SK-MEL-5 (cell line): ENCODE measurements at places on chromosomes 7 and 10. TPM values are rescaled to one million over a fixed set of nuclear protein-coding genes. Genes with fewer than 3 reads are reported as not detected.
A peak's percentile ranks its signal among the peaks of the same experiment; 100 is the strongest.

- DNase-seq: no peak
Measured at GRCh38 chr10:62742536-62743061, 61.9 kb upstream of the ADO start.

- no peak for DNase-seq
Measured at GRCh38 chr10:33664070-33664469, 329.6 kb upstream of the NRP1 start.

GRCh38 chr10:32054094-32054493 is 2.1 kb downstream of the KIF5B start:
- peak; percentile 58 for DNase-seq

- no peak for DNase-seq
Measured at GRCh38 chr10:74743401-74743800, 83.0 kb upstream of the KAT6B start.

GRCh38 chr7:49812534-49812933 is 39.1 kb downstream of the VWC2 start:
- DNase-seq: no peak

The TAS2R5 gene
- total RNA-seq: 0.26 and 0.51 TPM in 2 replicates

- no peak for DNase-seq
Measured at GRCh38 chr7:94332571-94332970, 62.1 kb upstream of the COL1A2 start.

The SAMD9L gene
- total RNA-seq: 2.4 and 3.3 TPM in 2 replicates

DNA sequence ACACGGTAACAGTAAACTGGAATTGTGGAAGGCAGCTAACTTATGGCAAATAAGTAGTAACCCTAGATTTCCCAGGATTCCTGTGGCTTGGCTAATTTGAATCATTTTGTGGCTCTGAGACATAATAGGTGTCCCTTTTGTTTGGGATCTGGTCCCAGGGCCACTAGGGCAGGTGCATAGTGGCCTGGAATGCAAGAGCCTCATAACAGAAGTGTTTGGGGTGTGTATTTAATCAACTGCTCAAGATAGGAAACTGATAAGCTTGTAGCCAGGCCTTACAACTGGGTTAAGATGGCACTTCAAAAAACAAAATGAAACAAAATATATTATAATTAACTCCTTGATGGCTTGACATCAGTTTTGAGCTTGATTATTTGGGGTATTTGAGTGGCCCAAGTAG is 541.8 kb downstream of the ETV1 start:
- no peak for DNase-seq

The AOAH gene
- total RNA-seq: 0.05 TPM in 1 of 2 replicates, not detected in the other

The FAM149B1 gene
- total RNA-seq: 13.4 and 16.7 TPM in 2 replicates

GRCh38 chr7:77571801-77572200 is 34.7 kb downstream of the PTPN12 start:
- no peak for DNase-seq

The LIPJ gene
- not detected in 2 replicates for total RNA-seq

The MYH16 gene
- total RNA-seq: not detected in 2 replicates

- no peak for DNase-seq
Measured at GRCh38 chr10:112261281-112261822, 21.8 kb upstream of the TECTB start.

DNA sequence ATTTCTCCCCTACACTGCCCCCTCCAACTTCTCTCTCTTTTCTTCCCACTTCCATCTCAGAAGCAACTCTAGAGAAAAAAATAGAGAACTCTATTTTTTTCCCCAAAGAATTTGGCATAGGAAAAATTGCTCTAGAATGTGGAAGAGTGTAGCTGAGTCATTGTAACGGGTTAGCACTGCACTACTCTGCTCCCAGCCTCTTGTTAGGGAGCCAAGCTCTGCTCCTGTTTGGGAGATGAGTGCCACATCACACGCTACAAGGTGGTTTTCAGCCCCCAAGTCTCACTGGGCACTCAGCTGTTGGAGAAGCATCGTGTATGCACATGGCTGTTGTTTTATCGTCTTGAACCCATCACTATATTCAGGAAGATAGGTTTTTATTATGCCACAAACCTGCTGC is 136.4 kb downstream of the BMPER start:
- DNase-seq: no peak

GRCh38 chr7:111045449-111045848 is 45.5 kb upstream of the LRRN3 start:
- no peak for DNase-seq

- DNase-seq: no peak
Measured at GRCh38 chr10:7150349-7150748, 260.5 kb downstream of the SFMBT2 start.

The CLDN4 gene
- not detected in 2 replicates for total RNA-seq

DNA sequence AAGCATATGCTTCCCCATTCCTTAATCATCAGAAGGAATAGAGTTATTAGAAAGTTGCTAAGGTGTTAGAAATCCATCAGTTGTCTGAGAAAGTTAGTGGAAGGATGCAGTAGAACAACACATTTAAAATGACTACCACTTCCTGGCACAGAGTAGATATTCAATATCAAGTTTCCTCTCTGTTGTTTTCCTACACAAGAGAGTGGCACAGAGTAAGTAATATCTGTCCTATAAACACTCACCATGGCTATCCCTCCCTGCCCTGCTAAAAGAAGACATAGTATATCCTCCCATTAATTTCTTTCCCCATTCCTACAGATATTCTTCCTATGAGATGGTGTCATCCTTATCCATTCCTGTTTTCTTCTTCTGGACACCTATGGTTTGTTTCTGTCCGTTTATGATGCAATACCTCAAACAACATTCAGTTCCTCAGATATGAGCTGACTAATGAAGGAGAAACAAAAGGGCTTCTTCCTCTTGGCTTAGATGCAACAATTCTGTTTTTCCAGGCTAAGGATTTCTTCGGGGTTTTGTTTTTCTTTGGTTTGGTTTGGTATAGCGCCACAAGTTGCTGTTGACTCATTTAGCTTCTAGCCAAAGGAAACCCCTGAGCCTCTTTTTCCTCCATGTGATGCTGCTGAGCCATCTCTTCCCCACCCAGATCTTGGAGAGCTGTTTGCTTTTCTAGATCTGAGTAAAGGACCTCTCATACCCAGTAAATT is 32.9 kb upstream of the BPGM start:
- no peak for DNase-seq

The INA gene
- 0.37 and 0.56 TPM in 2 replicates for total RNA-seq

DNA sequence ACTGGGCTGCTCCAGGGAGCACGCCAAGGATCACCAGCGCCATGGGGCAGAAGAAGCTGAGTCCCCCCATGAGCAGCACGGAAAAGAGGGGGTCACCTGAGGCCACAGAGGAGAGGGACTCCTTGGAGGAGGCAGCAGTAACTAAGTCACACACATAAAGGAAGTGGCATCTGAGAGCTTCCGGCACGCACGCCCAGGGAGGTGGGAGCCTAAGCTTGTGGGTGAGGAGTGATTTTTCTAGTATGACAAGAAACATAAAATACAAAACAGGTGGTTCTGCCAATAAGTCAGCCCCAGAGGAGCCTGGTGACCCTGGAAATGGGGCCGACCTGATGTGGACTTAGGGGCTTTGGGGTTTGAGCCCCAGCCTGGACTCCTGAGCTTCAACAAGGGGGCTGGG is 60.8 kb downstream of the CARD11 start:
- no peak for DNase-seq

DNA sequence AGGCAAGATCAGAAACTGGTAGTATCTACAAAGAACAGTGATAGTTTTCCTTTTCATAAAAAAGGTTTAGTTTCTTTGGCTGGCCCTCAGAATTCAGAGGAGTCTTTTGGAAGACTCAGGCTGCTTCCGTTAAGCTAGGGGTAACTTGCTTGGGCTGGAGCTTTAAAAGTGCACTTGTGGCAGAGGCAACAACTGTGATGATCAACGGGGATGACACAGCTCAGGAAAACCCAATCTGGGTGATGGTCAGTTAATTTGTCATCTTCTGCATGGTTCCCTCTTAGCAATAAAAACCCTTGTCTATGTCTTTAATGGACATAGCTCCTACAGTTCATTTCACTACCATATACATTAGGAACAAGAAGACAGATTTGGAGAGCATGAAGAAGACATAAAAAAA is 46.7 kb downstream of the SGMS1 start:
- no peak for DNase-seq

- no peak for DNase-seq
Measured at GRCh38 chr7:128755075-128755818, 16.1 kb downstream of the CALU start.

The TSPAN13 gene
- 36.7 and 38.7 TPM in 2 replicates for total RNA-seq

GRCh38 chr7:12269100-12269895 is 58.2 kb downstream of the TMEM106B start:
- DNase-seq: no peak

DNA sequence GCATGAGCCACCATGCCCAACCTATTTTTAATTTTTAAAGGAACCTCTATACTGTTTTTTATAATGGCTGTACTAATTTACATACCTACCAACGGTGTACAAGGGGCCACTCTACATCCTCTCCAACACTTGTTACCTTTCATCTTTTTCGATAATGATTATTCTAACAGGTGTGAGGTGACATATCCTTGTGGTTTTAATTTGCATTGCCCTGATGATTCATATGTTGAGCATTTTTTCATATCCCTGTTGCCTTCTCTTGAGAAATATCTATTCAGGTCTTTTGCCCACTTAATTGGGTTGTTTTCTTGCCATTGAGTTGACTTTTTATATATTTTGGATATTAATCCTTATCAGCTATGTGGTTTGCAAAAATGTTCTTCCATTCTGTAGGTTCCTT is 167.0 kb downstream of the CTTNBP2 start:
- DNase-seq: no peak

DNA sequence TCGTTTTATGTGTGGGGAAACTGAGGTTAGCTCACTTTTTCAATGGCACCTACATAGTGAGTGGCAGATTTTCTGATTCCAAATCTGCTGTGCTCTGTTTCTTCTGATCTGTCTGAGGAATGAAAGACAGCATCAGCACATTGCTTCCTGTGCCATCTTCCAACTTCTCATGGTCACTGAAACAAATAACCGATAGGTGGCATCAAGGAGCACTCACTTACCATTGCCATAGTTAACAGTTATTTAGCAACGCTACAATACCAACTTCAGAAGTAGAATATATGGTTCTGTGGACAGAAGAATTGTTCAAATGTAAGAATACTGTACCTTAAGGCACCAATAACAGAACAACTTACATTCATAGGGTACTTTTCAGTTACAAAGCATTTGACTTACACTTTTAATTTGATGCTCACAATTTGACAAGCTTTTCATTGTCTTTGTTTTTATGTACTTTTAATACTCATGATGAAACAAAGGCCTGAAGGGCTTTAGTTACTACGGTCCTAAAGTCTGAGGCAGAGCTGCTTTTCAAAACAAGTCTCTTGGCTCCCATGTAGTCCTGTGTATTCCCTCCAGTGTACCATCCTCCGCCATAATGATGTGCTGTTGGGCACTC is 228.9 kb upstream of the TCF7L2 start:
- DNase-seq: peak; percentile 81

The HABP2 gene
- total RNA-seq: not detected in 2 replicates

The SNX10 gene
- 203 and 210 TPM in 2 replicates for total RNA-seq

- no peak for DNase-seq
Measured at GRCh38 chr10:14553448-14553847, 221.2 kb downstream of the FAM107B start.

- DNase-seq: no peak
Measured at GRCh38 chr10:70616761-70617160, 14.2 kb upstream of the PRF1 start.

The GSTO2 gene
- 0.90 and 1.2 TPM in 2 replicates for total RNA-seq

DNA sequence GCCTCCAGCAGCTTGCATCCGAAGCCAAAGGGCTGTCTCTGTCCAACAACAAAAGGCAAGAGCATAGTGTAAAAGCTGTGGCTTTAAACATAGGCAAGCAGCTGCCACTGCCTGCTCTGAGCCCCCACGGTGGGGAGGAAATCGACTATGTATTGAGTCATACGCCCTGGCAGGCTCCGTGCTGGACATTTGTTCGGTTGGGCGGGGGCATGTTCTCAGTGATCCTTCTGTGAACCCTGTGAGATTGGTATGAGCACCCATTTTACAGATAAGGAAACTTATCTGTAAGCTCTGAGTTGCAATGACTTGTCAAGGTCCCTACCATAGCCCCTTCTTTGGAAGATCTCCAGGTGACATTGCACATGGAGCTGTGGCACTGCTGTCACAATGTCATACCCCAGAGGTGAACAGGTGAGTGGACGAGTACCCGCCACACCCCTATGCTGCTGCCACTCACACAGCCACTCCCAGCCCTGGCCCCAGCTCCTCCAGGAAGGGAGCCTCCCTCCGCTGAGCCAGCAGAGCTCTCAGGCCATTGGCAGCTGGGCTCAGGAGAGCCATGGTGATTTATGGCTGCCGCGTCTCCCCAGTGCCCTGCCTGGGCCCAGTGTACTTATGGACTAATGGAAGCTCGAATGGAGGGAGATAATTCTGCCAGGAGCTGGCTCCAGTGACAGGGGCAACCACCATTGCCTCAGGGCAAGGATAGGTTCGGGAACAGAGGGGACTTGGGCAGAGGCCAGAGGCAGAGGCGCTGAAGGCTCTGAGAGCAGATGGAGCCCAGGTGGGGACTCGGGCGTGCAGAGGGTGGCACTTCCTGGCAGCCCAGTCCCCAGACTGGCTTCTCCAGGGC is 43.7 kb downstream of the UNC5B start:
- no peak for DNase-seq

The NOM1 gene
- total RNA-seq: 15.9 and 17.9 TPM in 2 replicates
